Head of caudate nucleus (tissue), 42 donors: ENCODE measurements at places on chromosomes 12 and 14.

DNA sequence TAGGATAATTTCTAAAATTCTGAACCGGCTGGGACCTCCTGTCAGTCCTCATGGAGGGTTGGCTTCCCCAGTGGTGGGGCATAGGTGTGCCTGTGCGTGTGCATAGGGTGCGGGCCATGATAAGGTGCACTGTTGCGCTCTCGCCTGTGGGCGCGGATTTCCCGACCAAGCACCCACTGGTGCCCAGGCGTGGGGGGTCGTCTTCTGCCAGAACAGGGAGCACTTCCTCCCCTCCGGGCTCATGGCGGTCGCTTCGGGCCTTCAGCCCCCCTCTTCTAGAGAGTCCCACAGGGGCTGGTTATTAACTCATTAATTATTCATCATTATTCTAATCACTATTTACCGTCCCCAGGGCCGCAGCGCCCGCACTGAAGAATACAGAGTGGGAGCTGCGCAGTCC, 2.8 kb downstream of the C1QL4 start:
- no peak for DNase-seq

DNA sequence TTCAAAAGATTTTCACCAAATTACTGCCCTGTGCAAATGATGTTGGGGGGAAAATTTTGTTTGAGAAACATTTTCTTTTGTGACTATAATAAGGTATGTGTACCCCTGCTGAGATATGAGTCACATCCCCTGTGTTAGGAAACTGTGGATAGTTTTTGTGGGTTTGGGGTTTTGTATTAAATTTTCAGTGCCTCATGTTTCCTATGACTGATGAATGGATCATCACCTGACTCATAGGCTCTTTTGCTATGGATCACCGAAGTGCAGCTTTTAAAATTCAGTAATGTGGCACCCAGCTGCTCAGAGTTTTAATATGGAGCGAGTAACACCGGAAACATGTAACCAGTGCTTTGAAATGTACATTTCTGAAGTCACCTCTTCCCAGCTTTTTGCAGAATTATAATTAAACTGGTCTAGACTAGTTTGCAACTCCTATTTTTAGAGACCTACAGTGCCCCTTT, 167.4 kb upstream of the HMGA2 start:
- DNase-seq = no peak

DNA sequence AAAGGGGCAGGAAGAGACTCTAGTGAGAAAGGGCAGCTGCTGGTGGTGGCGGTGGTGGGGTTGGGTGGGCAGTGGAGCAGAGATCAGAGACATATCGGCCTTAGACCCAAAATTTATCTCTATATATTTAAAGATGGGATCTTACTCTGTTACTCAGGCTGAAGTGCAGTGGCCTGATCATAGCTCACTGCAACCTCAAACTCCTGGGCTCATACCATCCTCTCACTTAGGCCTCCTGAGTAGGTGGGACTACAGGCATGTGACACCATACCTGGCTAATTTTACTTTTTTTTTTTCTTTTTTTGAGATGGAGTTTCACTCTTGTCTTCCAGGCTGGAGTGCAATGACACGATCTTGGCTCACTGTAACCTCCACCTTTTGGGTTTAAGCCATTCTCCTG, 18.6 kb upstream of the ITGA5 start:
- no peak for DNase-seq

DNA sequence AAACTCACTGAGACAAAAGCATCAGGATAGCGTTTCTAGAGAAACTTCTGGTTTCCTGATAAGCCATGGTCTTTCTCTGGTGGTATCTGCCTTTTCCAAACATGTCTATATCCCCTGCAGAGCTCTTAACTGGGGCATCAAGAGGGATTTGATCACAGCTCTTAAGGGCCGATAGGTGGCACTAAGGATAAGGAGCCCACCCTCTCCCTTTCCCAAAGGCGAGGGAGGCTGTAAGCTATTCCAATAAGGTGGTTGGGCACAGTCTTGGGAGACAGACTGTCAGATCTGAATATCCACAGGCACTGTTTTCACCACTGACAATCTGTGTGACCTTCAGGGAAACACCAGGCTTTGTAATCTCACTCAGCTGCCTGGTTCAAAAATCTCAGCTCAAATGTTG, 206.0 kb downstream of the ADGRD1 start:
- no peak for DNase-seq

- peak; percentile 58 for DNase-seq
Measured at GRCh38 chr12:76558684-76559399, 729 bp downstream of the OSBPL8 start.

DNA sequence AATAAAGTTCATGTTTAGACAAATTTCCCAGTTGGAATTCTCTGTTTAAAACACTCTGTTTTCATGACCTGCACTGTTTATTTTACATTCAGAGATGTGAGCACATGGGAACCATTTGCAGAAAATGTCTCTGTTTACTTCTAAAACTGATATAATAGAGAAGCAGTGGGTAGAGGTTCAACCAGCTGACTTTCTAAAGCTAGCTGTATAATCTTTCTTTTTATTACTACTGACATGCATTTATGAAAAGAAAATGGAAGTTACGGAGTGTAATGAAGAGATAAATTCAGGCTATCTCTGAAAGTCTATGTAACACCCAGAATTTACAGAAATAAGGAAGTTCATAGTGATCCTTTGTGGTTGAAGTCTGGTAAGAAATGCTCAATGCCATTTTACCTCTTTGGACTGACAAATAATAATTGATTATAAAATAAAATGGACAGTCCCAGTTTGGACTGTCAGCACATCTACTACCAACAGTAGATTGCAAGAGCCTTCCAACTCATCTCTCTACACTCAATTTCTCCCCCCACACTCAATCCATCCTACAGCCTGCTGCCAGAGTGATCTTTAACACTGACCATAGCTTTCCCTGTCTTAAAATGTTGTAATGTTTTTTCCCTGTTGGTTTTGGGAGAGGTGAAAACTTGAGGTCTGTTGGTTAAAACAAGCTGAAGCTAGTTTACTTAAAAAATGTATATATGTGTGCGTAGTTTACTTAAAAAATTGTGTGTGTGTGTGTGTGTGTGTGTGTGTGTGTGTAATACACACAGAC, 137.4 kb downstream of the AEBP2 start:
- DNase-seq = no peak

GRCh38 chr12:19706936-19707335, 267.6 kb downstream of the AEBP2 start:
- no peak for DNase-seq

DNA sequence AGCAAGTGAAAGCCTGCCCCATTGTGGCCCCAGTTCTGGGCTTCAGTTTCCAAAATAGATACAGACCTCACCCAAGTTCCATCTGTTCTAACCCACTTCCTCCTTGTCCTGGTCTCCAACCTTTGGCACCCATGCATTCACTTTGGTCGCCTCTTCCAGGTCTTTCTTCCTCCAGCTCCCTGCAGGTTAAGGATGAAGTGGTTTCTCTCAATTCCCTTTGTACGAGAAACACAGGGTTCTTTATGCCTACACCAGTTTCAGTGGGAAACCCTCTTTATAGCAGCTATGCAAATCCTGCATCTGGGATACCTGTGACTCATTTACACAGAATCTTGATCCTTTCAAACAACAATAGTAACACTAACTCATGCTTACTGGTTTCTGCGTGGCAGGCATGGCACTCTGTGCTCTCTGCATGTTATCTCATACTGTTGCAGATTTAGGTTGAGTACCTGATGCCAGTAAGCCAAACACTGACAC, 110.6 kb upstream of the AMIGO2 start:
- no peak for DNase-seq

- DNase-seq = no peak
Measured at GRCh38 chr14:103418481-103418818, 33.2 kb downstream of the MARK3 start.

DNA sequence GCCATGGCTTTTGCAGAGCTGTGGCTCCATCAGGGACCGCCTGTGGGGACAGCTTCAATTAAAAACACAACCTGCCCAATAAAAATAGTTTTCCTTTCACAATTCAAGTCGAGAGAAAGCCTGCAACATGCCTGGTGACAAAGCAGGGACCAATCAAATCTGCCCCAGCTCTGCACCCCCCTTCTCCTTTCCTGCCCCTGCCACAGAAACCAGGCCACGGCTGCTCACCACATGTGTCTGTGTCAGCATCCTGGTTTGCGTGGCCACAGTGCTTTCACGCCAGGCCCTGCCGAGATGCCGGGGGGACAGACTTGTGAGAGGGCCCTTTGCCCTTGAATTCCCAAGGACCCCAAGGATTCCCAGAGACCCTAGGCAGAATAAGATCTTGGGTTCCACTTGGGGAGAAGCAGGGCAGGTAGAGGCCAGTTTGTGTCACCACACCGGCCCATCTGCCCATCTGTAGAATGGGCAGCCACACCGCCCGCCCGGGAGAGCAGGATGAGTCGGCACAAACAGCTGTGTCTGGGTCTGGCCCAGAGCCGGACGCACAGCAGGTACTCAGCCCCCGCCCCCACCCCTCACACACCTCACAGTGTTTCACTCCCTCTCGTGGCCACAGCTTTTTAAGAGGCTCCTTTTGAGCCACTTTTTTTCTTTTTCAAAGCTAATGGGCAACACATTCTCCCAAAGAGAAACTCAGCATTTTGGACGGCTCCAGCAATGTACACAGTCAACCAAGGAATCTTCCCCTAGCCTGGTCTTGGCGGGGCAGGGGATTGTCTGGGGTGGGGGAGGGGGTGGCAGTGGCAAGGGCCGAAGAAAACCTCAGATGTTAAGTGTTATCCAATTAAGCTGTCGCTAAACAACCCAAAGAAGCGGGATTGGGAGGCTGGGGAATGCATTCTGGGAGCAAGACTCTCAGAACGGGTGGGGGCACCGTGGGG, 41.5 kb downstream of the BCL11B start:
- no peak for DNase-seq

DNA sequence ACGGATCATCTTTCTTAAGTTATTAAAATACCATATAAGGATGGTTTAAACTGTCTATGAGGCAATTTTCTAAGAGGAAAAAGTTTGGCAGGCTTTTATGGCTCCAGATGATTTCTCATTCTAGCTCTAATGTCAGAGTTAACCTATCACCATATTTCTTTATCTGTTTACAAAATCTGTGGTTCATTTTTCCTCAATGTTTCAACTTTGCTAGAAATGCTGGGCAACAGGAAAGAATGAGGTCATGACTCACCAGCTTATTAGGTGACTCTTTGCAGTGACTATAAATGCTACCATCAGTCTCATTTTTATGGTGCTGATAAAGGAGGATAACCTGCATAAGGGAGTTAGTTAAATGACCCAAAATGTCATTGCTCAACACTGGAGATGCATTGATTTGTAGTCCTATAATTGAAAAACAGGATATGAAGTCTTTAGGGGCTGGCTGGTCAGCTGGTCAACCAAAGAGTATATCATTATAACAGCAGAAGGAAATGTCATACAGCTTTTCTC, 45.3 kb upstream of the RAP1B start:
- DNase-seq = no peak

- DNase-seq = no peak
Measured at GRCh38 chr14:103696466-103697071, 18.7 kb downstream of the XRCC3 start.

DNA sequence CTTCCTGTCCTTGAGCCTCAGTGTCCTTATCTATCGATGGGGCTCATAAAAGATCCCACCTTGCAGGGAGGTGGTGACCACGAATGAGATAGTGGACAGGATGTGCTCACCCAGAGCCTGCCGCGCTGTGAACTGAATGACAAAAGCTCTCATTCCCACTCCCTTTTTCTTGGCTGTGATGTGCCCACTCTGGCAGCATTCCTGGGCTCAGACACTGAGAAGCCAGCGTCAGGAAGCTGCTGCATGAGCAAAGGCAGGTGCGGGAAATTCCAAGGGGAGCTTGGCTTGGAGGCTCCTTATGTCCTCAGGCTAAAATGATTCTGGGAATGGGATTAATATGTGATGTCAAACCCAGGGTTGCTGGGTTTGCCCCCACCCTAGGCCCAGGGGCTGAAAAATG, 61.6 kb downstream of the EFCAB11 start:
- no peak for DNase-seq

GRCh38 chr12:55816881-55817344, 611 bp downstream of the SARNP start:
- peak; percentile 7 for DNase-seq

- DNase-seq = no peak
Measured at GRCh38 chr12:78871566-78871965, 7.0 kb downstream of the SYT1 start.
